MCF 10A (cell line): ENCODE measurements at places on chromosomes 1 and 21. TPM values are rescaled to one million over a fixed set of nuclear protein-coding genes. Genes with fewer than 3 reads are reported as not detected.

- no peak for DNase-seq
Measured at GRCh38 chr1:46043458-46044017, 88.9 kb downstream of the PIK3R3 start.

- no peak for DNase-seq
Measured at GRCh38 chr1:25128121-25128621, 104.1 kb downstream of the SYF2 start.

TPTE gene
- total RNA-seq, result not detected in 2 replicates

GRCh38 chr1:76587212-76587611, 280.1 kb upstream of the ST6GALNAC5 start:
- no peak for DNase-seq

S100A3 gene
- 85.7 and 90.0 TPM in 2 replicates for total RNA-seq

GRCh38 chr1:208312706-208313105, 68.5 kb upstream of the PLXNA2 start:
- no peak for DNase-seq

DNA sequence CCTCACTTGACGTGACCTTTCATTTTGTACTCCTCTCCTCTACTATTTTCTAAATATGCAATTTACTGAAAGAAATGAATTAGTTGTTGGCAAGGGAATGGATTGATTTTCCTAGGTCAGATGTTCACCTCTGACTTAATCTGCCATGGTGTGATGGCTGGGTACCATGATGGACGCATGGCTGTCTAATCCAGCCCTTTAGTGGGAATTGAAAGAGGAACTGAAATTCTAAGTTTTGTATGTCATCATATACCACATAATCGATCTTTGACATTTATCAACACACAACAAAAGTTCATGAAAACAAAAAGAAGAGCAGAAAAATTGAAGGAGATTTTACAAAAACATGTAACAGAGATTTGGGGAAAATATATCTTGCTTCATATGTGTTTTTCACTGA, 331.3 kb upstream of the SNX7 start:
- no peak for DNase-seq

GRCh38 chr21:29293495-29293894, 5.2 kb upstream of the BACH1 start:
- DNase-seq, result no peak

SH3D21 gene
- 3.2 and 3.3 TPM in 2 replicates for total RNA-seq

PLA2G4A gene
- 2.1 and 3.8 TPM in 2 replicates for total RNA-seq

LCA5L gene
- 2.8 and 4.3 TPM in 2 replicates for total RNA-seq

KCNH1 gene
- total RNA-seq, result 0.17 and 0.19 TPM in 2 replicates

RBM34 gene
- total RNA-seq, result 150 and 184 TPM in 2 replicates

DNA sequence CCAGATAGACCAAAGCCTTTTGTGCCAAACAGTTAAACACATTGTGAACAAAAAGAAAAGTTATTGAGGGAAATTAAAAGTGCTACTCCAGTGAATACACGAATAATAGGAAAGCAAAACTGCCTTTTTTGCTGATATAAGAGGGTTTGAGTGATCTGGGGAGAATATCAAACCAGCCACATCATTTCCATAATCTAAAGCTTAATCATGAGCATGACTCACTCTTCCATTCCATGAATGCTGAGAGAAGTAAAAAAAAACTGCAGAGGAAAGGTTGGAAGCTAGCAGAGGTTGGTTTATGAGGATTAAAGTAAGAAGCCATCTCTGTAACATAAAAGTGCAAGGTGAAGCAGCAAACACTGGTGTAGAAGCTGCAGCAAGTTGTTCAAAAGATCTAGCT, 350.6 kb upstream of the NCAM2 start:
- DNase-seq, result peak; percentile 34

TMEM81 gene
- total RNA-seq, result 4.2 and 4.8 TPM in 2 replicates

SPATA6 gene
- total RNA-seq, result 4.2 and 6.9 TPM in 2 replicates

DNA sequence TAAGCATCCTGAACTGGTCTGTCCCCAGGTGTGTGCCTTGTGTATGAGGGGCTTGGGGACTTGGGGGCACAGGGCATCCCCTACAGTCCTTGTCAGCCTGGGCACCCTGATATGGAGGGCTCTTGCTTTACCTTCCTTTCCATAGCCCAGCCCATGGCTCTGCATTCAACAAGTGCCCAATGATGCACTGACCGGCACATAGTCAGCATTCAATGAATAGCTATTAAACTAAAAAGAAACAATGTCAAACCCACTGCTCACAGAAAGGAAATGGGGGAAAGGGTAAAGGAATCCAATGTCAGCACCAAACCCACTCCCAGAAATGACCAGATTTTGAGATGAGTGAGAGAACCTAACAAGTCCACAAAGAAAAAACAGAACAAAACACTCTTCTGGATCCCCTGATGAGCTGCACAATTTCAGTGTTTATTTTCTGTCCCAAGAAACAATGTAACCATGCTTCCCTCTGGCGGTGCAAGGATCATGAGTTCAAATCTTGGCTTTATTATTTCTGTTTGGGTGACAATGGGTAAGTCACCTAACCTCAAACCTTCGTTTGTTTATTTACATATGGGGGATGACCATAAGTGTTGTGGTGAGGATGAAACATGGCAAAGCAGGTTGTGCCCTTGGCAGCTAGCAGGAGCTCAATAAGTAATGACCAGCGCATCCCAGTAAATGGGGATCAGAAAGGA, 22.0 kb downstream of the SYT6 start:
- DNase-seq, result peak; percentile 24

DNA sequence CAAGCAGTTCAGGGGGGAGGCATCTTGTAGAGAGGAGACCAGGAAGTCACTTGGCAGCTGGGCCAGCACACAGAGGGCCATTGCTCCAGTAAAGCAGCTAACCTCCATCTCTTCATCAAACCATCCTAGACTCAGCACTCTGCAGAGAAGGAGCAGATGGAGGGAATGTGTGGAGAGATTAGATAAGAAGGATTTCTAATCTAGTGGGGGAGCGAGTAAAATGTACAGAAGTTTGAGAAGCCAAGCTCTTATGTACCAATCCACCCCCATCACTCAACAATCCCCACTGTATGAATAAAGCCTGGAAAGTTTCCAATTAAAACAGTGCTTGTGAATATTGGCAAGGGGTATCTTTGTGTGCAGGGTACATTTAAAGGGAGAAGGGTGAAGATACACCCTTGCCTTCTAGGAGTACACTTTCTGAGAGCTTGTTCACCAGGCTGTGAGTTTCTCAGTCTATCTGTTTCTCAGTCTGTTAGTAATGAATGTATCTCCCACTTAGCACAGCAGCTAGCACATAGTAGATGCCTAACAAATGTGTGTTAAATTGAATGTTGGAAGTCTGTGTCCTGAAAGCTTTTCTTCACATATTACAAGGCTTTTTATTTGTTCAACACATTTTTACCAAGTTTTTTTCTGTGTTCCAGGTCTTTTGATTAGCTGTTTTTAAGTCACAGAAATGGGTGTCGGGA, 142.7 kb upstream of the UBE2U start:
- DNase-seq, result peak; percentile 39

- no peak for DNase-seq
Measured at GRCh38 chr1:22884806-22885530, 87.7 kb downstream of the LACTBL1 start.

DNA sequence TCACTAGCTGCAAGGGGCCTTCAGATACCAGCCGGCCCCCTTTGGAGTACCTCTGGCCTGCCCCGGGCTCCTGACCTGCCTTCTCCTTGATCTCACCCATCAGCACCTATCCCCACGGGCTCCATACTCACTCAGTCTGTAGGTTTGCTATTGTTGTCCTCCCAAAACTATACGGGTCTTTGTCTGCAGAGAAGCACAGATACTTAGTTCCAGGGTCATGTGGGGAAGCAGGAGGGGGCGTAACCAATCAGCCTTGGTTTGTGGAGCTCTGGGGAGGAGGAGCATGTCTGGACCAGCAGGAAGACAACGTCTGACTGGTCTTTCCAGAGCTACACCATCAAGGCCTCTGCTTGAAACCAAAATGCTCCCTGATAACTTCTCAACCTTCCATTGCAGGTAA, 15.2 kb downstream of the TMEM63A start:
- no peak for DNase-seq

DNA sequence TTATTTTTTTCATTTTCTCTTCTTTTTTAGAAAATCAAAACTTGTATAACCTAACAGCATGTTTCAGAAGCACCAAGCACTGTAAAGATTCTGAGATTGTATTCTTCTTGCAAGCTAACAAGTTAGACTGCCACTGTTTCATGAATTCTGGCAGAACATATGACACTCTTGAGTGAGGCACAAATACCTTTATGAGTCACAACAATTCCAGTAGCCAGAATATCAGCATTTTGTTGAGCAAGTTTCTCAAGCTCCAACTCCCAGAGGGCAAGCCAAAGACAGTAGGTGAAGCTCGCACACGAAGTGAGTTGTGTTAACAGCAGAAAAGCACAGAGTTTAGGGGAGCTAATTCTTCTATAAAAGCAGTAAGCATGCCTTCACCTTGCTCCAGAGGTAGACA, 268.8 kb upstream of the NCAM2 start:
- DNase-seq, result peak; percentile 81

DNA sequence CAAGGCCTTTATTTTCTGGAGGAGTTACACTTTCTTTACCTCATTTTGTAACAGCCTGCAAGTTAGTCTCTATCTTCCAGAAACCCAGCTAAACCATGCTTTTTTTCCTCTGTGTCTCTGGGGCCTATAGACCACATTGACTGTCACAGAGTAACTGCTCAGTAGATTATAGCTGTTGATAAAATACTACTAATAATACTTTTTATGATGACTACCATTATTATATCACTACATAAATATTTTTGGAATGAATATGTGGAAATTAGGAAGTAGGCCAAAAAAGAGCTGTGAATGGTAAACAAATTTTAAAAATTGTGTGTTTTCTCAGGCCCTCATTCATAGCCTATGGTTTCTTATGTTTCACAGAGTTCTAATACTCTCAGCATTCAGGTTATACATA, 233.1 kb upstream of the USP24 start:
- no peak for DNase-seq

DNA sequence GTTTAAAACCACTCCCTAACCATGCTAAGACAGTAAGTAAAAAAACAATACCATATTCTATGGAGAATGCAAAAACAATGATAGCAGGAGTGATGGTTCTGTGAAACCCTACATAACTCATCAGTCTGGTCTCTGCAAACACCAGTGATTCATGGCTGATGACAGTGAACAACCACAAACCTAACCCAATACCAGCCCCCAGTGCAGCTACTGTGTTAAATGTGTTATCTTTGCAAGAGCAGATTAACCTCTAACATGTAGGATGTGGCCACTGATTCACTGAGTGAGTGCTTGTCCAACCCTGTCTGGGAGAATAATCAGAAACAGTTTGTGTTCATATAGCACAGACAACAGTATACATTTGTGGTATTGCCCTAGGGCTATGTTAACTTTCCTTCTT, 100.2 kb upstream of the COG2 start:
- DNase-seq, result peak; percentile 66

GRCh38 chr1:87048237-87048636, 133.8 kb downstream of the HS2ST1 start:
- no peak for DNase-seq

CFHR2 gene
- not detected in 2 replicates for total RNA-seq

RAB42 gene
- total RNA-seq, result not detected in 2 replicates

- no peak for DNase-seq
Measured at GRCh38 chr1:39637361-39637760, 2.1 kb downstream of the HEYL start.

DNA sequence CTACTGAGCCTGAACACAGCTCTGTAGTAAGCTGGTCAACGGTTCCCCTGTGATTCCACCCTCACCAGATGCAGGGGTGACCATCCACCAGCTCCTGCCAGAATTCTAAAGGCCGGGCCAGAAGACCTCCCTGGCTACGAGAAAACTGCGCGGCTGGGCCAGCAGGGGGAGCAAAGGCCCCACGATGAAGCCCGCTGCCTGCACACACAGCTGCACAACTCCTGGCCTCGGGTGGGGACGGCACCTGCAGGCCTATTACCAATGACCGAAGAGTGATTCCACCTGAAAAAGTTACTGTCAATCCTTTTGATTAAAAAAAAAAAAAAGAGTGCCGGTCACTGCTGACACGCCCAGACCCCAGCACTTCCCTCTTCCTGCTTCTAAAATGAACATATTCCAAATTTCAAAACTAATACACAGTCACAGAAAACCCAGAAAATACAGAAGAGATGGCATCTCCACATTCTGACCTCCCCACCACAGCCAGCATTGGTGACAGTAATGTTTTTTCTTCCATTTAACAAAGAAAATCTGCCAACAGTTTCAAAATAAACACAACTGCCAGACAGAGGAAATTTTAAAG, 49.8 kb upstream of the RIPK4 start:
- peak; percentile 27 for DNase-seq

DNA sequence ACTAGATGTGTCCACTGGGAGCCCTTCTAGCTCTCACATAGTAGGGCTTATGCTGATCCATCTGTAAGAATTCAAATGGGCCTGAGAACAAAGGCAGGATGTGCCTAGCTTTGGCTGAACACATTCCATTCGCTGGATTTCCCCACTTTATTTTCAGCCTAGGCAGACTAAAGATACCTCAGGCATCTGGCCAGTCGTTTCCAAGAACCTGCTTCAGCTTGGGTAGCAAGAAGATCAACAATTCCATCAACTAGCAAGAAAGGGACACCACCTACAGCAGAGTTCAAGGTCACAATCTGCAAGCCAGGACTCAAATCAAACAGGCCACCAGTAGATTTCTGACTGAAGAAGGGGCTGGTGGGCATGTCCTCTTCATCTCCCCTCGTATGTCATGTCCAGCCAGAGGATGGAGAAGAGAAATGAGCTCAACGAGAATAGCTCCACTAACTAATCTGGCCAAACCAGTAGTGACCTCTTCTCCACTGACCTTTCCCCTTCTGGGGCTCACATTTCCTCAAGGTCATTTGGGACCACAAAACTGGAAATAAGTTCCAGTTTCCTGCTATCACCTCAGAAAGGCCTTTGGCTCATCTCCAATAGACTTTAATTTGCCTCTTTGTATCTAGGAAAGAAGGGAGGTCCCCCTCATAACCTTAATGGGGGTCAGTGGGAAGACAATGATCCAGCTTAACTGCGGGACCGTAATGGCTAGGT, 14.2 kb downstream of the TXNIP start:
- DNase-seq, result no peak

GRCh38 chr1:116382857-116383483, 9.9 kb downstream of the ATP1A1 start:
- DNase-seq, result no peak
